Fibroblast of villous mesenchyme (primary cell): ENCODE measurements at places on chromosomes 6 and 20. TPM values are rescaled to one million over a fixed set of nuclear protein-coding genes. Genes with fewer than 3 reads are reported as not detected.

- DNase-seq: peak; percentile 55
Observed at GRCh38 chr6:41371461-41371991, 36.1 kb downstream of the NCR2 start.

Gene CYP24A1
- not detected in 2 replicates for total RNA-seq

Gene MICB
- 15.5 and 30.7 TPM in 2 replicates for total RNA-seq

Gene C20orf204
- 0.43 and 0.97 TPM in 2 replicates for total RNA-seq
